ENCODE measurements at places on chromosomes 6 and 20.

DNA sequence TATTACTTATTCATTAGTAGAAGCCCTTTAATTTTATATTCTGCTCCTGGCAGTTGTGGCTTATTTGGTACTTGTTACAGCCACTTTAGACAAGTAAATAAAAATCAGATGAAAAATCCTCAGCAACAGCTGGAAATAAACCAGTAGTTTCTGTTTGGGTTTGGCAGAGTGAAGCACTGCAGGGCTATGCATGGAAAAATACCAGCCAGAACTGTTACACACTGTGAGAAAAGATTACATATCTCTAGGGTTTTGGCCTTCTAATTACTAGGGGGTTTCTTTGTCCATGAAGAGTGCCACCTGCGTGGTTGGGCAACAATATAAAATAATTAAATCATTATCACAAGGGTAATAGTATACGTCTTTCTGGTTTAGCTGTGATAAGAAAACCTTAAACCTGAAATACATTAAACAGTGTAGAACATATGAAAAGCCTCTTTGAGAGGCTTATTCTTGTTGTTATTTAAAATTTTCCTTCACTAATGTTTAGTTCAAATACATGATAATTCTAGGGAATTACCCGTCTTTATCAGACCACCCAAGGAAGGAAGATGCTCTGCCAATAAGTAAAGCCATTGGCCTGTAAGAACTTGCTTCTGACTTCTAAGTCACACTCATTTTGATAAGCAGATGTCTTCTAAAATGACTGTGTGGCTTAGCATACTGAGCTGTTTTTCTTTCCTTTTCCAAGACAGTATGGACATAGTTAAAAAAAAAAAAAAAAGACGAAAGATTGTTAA is 320.0 kb upstream of the FLRT3 start:
- no peak for DNase-seq

GRCh38 chr6:15401769-15402250 is 155.9 kb downstream of the JARID2 start:
- DNase-seq = no peak

- DNase-seq = no peak
These were observed 39.4 kb upstream of the ZBP1 start for GRCh38 chr20:57659517-57660180.

GRCh38 chr20:5870568-5870981 is 79.8 kb downstream of the TRMT6 start:
- DNase-seq = no peak

GRCh38 chr20:9368893-9369292 is 145.5 kb upstream of the LAMP5 start:
- no peak for DNase-seq

DNA sequence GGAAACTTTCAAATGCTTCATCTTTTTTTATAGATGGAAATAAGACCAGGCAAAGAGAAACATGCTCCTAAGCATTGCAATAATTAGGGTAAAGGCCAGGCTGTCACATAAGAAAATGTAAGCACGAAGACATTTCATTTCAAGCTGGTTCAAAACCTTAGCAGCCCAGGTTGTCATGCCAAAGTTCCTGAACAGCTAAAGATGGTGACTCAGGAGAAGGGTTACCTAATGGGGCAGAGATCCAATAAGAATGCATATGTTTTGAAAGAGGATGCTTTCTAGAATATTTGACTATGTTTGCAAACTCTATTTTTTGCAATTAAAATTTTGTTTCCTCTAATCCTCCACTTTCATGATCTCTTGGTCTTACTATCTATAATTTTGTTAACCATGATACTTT is 65.6 kb upstream of the PHACTR2 start:
- DNase-seq = no peak

DNA sequence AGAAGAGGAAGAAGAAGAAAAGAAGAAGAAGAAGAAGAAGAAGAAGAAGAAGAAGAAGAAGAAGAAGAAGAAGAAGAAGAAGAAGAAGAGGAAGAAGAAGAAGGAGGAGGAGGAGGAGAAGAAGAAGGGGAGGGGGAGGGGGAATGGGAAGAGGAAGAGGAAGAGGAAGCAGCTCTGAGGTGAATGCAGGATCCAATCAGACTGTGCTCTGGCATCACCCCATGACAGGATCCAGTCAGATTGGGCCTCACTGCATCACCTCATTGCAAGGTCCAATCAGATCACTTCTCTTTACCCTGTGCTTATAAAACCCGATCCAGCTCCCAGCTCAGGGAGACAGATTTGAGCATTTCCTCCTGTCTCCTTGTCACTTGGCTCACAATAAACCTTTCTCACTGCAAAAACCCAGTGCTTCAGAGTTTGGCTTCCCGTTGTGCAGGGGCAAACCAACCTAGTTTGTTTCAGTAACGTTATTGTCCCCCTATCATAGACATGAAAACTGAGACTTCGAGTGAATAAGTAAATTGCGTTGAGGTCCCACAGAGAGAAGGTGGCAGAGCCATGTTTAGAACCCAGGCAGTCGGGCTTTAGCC is 28.6 kb upstream of the YWHAB start:
- DNase-seq = no peak

DNA sequence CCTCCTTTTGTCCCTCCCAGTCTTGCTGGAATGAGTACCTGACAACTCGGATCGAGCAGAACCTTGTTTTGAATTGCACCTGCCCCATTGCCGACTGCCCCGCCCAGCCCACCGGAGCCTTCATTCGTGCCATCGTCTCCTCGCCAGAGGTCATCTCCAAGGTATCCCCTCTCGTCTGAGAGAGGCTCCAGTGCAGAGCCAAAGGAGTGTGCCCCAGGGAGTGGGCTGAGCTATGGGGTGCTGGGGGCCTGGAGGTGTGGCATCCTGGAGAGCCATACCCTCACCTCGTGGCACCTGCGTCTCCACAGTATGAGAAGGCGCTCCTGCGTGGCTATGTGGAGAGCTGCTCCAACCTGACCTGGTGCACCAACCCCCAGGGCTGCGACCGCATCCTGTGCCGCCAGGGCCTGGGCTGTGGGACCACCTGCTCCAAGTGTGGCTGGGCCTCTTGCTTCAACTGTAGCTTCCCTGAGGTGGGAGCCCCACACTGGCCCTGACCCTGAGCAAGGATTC is 8.8 kb downstream of the DNPH1 start:
- DNase-seq = no peak

DNA sequence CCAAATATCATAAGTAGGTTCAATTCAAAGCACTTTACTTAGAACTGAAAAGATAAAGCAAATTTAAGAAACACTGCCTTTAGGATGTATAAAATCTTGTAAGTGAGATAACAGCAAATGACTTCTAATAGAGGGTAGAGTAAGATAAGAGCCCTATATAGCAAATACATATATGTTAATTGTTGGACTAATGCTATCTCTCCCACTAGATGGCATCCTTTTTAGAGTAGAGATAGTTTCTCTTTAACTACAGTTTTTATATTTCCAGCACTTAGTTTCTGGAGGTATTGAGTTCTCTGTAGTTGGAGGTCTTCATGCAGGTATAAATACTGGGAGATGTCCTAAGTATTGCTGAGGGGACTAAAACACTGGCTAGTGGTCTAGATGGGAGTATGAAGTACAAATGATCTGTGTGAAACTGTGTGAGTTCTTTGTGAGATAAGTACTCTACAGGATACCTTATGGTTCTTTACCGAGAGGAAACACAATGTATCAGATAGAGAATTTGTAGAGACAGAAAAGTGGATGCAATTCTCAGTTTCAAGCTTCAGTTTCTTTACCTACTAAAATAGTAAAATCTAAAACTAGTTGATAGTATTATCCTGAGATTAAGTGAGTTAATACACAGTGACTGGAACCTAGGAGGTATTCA is 399.3 kb downstream of the KHDRBS2 start:
- no peak for DNase-seq

- DNase-seq = no peak
These were observed 81.6 kb downstream of the KCNB1 start for GRCh38 chr20:49400904-49401303.

DNA sequence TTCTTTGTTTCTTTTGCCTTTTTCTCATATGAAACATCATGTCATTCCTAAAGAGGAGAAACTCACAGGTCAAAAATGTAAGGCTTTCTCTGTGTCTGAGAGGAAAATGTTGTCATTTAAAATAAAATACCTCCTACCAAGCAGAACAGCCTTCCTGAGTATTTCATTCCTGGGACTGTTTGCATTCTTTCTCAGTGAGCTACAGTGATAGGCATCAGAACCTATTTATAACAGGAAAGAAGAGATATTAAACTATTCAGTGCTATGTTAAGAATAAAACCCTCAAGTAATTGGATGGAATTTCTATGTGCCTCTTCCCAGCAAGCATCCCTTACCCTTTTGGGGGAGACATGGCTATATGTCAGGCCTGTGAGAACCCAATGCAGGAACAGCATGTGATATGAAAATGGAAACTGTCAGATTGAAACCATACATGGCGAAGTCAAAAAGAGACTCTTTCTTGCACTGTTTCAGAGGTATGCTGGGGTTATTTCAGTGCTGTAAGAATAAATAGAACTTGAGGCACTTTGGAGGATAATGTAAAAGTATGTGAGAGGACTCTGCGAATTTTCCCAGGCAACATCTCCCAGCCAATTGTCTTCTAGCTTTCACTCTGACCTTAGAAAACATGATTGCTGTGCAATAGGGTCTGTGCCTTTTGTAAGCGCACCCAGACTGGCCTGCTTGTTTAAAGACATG is 133.8 kb upstream of the CCN2 start:
- DNase-seq = no peak

- no peak for DNase-seq
These were observed 7.5 kb upstream of the PHACTR1 start for GRCh38 chr6:12709116-12709515.

DNA sequence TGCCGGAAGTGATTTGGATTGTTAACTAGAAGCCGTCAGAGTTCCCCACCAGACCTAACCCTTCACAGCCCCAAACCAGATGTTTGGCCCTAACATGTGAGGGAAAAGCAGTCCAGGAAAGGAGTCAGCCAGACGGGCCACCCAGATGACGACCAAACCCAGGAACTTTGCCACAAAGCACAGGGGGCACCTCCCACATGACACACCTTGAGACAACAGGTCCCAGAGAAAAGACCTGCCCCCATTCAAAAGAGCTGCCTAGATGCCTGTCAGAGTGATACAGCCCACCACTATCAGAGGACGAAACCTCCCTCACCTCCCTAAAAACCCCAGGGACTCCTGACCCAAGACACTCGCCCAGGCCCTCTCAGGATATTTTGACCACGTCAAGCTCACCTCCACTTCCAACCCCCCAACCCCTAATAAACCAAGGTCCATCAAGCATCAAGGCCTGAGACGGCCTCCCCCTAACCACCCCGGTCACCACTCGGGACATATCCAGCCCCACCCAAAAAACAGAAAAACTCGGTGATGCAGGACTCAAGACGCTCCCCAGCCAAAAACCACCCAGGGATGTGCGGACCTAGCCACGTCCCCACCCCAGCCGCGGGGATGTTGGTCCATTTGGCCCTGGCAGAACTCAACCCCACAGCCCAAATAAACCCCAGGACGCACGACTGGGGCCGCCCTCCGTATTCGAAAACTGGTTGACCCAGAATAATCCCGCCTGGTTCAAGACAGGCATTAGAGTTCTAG is 662 bp downstream of the ZNF343 start:
- no peak for DNase-seq

GRCh38 chr20:19953606-19954005 is 63.6 kb upstream of the NAA20 start:
- no peak for DNase-seq

Data from substantia nigra (tissue), 51 donors.